ENCODE measurements at places on chromosomes 6 and 20.

DNA sequence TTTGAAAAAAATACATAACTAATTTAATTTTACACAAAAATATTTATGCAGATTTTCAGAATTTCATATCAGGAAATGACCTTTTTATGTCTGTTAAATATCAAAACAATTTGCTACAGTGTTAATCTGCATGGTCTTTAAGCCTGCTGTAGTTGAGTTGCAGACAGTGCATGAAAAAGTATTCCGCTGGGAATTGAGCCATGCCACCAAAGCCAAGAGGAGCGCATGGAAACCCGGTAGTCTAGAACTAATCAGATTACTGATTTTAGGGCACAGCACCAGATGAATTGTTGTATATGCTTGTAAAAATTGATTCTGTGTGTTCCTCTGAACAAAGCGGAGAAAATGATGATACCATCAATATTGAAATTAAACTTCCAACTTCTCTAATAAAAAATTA, 34.3 kb upstream of the LAMP5 start:
- no peak for DNase-seq

DNA sequence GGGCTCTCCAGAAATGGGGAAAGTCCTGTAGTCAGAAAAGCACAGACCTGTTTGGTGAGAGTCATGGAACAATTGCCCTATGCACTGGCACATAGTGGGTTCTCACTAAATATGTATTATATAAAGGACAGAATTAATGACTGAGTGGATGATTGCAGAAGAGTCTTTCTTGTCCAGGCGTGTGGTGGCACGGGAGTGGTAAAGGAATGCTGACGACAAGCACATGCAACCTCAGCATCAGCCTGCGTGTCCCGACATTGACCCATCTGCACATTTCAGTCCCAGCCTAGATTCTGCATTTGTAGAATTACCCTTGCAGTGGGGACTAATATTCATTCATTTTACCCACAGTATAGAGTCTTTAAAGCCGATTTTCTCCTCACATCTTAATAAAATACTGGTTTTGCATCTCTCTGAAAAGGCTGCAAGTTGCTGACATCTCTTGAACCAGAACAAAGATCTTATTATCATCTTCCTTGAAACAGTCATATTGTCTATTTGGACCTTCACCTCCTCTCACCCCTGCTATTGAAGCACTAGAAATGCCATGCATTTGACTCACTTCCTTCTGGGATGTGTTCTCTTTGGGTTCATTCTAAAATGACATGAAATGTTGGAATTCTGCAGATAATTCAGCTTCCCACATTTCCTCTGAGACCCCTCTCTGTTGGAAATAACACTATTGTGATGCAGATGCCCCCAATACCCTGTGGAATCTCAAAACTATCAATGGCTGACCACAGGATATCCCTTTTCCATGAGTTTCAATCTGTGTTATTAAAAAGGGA, 883.6 kb upstream of the FLRT3 start:
- no peak for DNase-seq

DNA sequence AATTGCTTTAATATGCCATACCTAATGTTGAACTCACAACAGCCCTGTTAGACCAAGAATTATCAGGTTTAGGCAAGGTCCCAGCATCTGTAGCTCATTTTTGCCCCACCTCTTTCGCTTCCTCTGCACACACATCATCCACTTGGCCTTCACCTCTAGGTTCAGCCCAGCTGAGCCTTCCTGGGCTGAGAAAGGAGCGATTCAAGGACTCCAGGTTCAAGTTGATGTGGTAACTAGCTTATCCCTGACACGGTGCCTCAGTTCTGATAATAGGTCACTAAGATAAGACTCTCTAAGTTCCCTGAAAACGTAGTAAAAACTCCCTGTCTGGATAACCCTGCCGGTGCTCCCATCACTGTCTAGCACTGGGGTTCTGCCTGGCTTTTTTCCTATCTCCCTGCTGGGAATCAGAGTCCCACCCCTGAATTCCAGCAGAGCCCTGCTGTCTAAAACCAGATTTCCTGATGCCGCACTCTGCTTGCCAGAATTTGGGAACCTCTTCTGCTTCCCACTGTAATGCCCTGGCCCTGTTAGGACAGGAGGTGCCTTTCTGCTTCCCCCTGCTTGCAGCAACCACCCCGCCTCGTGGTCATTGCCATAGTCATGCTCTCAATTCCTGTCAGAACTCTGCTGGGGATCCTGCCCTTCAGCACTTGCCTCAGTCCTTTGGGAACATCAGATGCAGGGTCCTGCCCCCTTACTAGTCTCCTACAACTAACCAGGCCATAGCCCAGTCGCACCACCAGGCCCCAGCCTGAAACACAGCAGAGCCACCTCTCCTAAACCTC, 47.6 kb downstream of the ALDH8A1 start:
- no peak for DNase-seq

GRCh38 chr6:42637681-42638080, 73.9 kb downstream of the UBR2 start:
- DNase-seq, result no peak

- DNase-seq, result no peak
Observed at GRCh38 chr6:42817907-42818306, 36.1 kb downstream of the BICRAL start.

Measured in activated T-cell treated with anti-CD3 and anti-CD28 coated beads for 1 hour (primary cell).